GM23248 (cell line): ENCODE measurements at places on chromosomes 12 and 14. TPM values are rescaled to one million over a fixed set of nuclear protein-coding genes. Genes with fewer than 3 reads are reported as not detected.

- H3K4me1 ChIP-seq: no peaks in the 10 kb centered on the region
- no peaks in the 10 kb centered on the region for H3K36me3 ChIP-seq
- no peaks in the 10 kb centered on the region for H3K27me3 ChIP-seq
- no peak overlapping the region for H3K4me3 ChIP-seq
- peak; percentile 3 for DNase-seq
These were observed 776.6 kb downstream of the MED13L start for GRCh38 chr12:115500872-115501271.

DNA sequence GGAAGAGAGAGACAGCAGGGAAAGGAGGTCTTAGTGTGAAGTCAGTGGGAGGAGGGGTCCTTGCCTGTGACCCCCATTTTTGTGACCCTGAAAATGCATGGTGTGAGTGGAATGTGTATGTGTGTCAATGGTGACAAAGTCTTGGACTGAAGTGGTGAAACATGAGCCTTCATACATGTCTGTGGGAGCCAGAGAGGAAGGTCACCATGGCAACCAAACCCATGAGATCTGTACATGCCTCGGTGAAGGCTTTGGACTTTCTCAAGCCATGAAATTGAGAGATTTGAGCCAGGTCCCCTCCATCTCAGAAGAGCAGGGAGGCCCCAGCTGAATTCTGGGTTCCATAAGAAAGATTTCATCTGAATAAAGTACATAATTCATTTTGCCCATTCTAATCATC is 108.7 kb downstream of the TTC8 start:
- H3K27ac ChIP-seq: no peak overlapping the region
- H3K36me3 ChIP-seq: no peaks in the 10 kb centered on the region
- H3K4me1 ChIP-seq: peaks cover 12% of the 10 kb centered on the region
- H3K27me3 ChIP-seq: no peaks in the 10 kb centered on the region
- DNase-seq: no peak
- no peak overlapping the region for H3K4me3 ChIP-seq

DNA sequence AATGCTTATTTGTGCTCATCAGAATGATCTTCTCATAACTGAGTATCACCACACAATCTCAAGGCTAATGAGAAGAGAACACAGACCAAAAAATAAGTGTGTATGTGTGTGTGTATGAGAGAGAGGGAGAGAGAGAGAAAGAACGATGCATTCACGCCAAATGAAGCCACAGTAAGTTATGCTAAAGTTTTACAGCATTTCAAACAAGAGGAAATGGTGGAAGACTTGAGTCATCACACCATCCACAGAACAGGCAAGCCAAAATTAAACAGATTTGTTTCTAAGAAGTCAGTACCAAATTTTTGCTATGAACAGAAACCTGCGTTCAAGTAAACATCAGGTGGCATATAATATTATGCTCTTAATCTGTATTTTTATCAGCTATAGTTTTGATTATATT is 141.2 kb downstream of the MED13L start:
- H3K4me1 ChIP-seq: peaks cover 81% of the 10 kb centered on the region
- no peaks in the 10 kb centered on the region for H3K27me3 ChIP-seq
- no peaks in the 10 kb centered on the region for H3K36me3 ChIP-seq
- DNase-seq: peak; percentile 77
- peak overlapping the region; percentile 30; the same call in 1 of the 2 replicates for H3K27ac ChIP-seq

DNA sequence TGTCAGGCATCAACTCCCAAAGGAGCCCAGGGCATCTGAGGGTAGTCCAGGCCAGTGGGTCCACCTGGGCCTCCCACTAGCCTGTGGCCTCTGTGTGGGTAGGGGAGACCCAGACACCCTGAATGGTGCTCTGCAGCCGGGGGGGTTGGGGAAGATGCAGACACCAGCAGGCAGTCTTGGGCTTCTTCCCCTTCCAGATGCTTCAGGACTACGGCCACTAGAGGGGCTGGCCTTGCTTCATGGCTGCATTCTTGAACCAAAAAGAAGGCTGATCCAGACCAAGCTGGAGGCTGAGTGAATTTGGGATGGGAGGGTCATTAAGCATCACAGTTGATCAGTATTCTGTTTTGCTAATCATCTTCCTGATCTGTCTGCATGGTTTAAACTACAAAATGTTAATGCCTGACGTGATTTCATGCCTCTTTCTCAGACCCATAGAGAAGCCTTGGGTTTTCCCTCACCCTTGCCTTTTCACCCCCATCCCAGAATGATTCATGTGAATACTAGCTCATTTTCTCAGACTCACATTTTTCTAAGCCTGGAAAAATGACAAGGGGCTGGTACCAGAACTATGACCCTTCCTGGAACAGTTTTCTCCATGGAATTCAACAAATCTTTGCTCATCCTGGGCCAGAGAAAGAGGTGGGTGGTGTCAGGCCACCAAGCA is 134.2 kb downstream of the NTF3 start:
- H3K4me3 ChIP-seq: no peak overlapping the region
- peak; percentile 74 for DNase-seq
- no peaks in the 10 kb centered on the region for H3K36me3 ChIP-seq
- no peaks in the 10 kb centered on the region for H3K27me3 ChIP-seq

DNA sequence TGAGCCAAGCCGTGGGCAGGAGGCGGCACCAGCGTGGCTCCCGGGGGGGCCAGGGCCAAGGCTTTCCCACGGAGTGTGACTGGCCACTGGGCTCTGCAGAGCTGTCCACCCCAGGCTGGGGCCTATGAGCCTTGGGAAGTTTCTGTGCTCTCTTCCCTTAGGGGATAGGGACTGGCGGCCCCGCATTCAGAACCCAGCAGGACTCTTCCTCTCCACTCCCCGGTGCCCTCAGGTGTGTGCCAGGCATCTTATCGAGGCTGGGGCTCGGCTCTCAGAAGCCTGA is 17.8 kb upstream of the EIF2B2 start:
- no peak for DNase-seq
- H3K27me3 ChIP-seq: no peaks in the 10 kb centered on the region
- no peaks in the 10 kb centered on the region for H3K36me3 ChIP-seq
- H3K4me3 ChIP-seq: no peak overlapping the region
- no peaks in the 10 kb centered on the region for H3K4me1 ChIP-seq

GRCh38 chr12:25422241-25422640 is 130.8 kb downstream of the LMNTD1 start:
- no peaks in the 10 kb centered on the region for H3K27me3 ChIP-seq
- peak; percentile 5 for DNase-seq
- H3K4me1 ChIP-seq: peaks cover 13% of the 10 kb centered on the region
- no peaks in the 10 kb centered on the region for H3K36me3 ChIP-seq

DNA sequence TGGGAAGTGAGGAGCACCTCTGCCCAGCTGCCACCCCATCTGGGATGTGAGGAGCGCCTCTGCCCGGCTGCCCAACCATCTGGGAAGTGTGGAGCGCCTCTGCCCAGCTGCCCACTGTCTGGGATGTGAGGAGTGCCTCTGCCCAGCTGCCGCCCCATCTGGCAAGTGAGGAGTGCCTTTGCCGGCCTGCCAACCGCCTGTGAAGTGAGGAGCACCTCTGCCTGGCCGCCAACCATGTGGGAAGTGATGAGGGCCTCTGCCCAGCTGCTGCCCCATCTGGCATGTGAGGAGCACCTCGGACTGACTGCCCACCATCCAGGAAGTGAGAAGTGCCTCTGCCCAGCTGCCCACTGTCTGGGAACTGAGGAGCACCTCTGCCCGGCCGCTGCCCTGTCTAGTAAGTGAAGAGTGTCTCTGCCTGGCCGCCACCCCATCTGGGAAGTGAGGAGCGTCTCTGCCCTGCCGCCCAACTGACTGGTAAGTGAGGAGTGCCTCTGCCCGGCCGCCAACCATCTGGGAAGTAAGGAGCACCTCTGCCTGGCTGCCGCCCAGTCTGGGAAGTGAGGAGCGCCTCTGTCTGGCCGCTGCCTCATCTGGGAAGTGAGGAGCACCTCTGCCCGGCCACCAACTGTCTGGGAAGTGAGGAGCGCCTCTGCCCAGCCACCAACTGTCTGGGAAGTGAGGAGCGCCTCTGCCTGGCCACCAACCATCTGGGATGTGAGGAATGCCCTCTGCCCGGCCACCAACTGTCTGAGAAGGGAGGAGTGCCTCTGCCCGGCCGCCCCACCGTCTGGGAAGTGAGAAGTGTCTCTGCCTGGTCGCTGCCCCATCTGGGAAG is 22.6 kb downstream of the FAR2 start:
- H3K36me3 ChIP-seq: no peaks in the 10 kb centered on the region
- no peak overlapping the region for H3K27ac ChIP-seq
- no peak for DNase-seq
- no peaks in the 10 kb centered on the region for H3K27me3 ChIP-seq

The MAP1LC3B2 gene
- 0.32 and 0.63 TPM in 2 replicates for total RNA-seq
